Thoracic aorta (tissue), 2 donors: ENCODE measurements at places on chromosomes 7 and 10.

DNA sequence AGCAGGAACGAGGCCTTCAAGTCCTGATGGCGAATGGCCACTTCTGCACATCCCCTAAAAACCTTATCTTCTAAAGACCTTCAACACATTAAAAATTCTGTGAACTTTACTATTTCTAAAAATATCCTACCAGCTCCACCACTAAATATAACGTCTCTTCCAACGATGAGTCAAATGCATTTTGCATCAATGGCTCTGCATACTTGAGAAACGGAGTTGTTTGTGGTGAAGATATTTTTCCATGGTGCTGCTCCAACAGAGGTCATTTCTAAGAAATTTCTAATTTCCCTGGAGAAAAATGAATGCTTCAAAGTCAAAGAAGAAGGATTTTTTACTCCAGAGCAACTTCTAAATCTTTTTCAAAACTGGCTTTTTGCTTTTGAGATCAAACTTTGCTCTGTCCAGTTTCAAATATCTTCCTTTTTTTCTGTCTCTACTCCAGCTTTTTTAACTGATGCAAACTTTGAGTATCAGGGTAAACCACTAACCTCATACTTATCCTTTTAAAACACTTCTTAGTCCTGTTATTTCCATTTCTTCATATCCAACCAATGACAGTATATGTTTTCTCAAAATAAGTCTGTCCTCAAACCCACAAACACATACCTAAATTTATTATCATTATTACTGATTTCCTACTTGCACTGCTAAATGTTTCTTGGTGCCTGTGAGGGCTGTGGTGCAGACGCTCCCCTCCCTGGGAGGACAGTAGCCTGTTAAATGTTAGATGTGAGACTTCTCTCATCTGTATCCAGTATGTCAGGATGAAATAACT is 258.1 kb downstream of the KLF6 start:
- peaks cover 41% of the 10 kb centered on the region for H3K4me1 ChIP-seq
- no peaks in the 10 kb centered on the region for H3K27me3 ChIP-seq
- no peaks in the 10 kb centered on the region for H3K36me3 ChIP-seq
- H3K4me3 ChIP-seq = no peak overlapping the region

- H3K27ac ChIP-seq = no peak overlapping the region
- H3K36me3 ChIP-seq = no peaks in the 10 kb centered on the region
- H3K27me3 ChIP-seq = no peaks in the 10 kb centered on the region
- H3K4me1 ChIP-seq = no peaks in the 10 kb centered on the region
- H3K4me3 ChIP-seq = no peak overlapping the region
Observed at GRCh38 chr7:80851896-80852476, 66.9 kb downstream of the SEMA3C start.

- H3K4me1 ChIP-seq = no peaks in the 10 kb centered on the region
- H3K27me3 ChIP-seq = no peaks in the 10 kb centered on the region
- no peaks in the 10 kb centered on the region for H3K36me3 ChIP-seq
Observed at GRCh38 chr7:351256-351655, 61.3 kb downstream of the FOXL3 start.

GRCh38 chr7:98733036-98733435 is 116.0 kb downstream of the NPTX2 start:
- H3K4me3 ChIP-seq = no peak overlapping the region
- no peaks in the 10 kb centered on the region for H3K27me3 ChIP-seq
- H3K36me3 ChIP-seq = no peaks in the 10 kb centered on the region
- H3K4me1 ChIP-seq = no peaks in the 10 kb centered on the region
- no peak for DNase-seq

DNA sequence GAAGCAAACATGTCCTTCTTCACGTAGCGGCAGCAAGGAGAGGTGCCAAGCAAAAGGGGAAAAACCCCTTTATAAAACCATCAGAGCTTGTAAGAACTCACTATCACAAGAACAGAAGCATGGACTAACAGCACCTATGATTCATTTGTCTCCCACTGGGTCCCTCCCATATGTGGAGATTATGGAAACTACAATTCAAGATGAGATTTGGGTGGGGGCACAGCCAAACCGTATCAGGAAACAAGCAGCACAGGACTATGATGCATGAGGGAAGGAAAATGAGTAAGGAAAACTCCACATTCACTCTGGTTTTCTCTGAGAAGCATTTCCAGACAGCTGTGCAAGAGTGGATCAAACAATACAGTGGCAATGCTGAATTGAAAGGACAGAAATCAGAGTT is 81.6 kb downstream of the RSU1 start:
- no peaks in the 10 kb centered on the region for H3K4me1 ChIP-seq
- DNase-seq = no peak
- H3K36me3 ChIP-seq = peaks cover 6% of the 10 kb centered on the region
- H3K27me3 ChIP-seq = no peaks in the 10 kb centered on the region

GRCh38 chr10:109922358-109922975 is 844 bp downstream of the XPNPEP1 start:
- no peaks in the 10 kb centered on the region for H3K36me3 ChIP-seq
- no peak for DNase-seq
- peaks cover 10% of the 10 kb centered on the region for H3K4me1 ChIP-seq

DNA sequence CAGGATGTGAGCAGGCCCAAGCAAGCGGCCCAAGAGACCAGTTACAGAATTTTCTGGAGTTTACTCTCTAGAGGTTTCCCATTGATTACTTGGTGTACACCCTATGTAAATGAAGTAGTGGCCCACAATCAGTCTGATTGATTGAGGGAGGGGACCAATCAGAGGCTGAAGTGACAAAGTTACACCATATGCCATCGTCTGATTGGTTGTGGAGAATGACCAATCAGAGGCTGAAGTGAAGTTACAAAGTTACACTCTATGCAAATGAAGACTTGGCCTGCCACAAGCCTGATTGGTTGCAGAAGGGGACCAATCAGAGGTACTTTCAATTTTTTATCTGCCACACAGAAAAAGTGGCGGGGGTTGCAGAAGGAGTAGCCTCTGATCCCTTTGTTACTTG is 83.7 kb downstream of the KIF20B start:
- no peak overlapping the region for H3K4me3 ChIP-seq
- no peak for DNase-seq
- H3K27me3 ChIP-seq = no peaks in the 10 kb centered on the region
- H3K4me1 ChIP-seq = peaks cover 11% of the 10 kb centered on the region
- H3K27ac ChIP-seq = peak overlapping the region; percentile 37

- H3K4me3 ChIP-seq = no peak overlapping the region
- H3K36me3 ChIP-seq = no peaks in the 10 kb centered on the region
- no peaks in the 10 kb centered on the region for H3K27me3 ChIP-seq
Observed at GRCh38 chr7:20176578-20177242, 40.5 kb downstream of the MACC1 start.

DNA sequence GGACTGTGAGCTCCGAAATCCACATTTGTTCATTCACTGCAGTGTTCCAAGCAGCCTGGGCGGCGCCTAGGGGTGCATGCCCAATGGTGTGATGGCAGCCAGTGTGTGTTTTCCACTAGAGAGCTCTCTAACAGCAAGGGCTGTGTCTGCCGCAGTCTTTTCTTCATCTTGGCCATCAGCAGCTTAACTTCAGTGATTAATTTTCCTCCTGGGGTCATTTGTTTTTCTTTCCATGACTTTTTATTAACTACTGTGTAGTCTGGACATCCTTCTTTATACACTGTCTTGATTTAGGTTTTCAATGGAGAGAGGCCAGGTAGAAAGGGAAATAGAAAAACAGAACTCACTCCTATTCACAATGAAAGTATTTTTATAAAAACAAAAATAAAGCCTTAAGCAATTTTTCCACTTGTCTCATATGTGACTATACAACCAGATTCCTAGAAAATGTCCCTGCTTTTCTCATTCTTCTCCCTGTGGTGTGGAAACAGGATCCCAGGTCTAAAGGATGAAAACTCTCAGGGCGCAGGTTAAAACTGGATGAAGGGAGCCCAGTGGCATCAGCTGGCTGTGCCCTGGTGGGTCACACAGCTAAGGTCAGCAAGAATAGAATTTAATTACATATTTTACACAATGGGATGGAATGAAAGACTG is 176.8 kb downstream of the PKD1L1 start:
- H3K4me3 ChIP-seq = no peak overlapping the region
- H3K27me3 ChIP-seq = no peaks in the 10 kb centered on the region
- peak overlapping the region; percentile 72 for H3K27ac ChIP-seq
- peaks cover 17% of the 10 kb centered on the region for H3K4me1 ChIP-seq
- DNase-seq = peak; percentile 52

- peak overlapping the region; percentile 45 for H3K27ac ChIP-seq
- no peaks in the 10 kb centered on the region for H3K36me3 ChIP-seq
- H3K27me3 ChIP-seq = no peaks in the 10 kb centered on the region
- peaks cover 58% of the 10 kb centered on the region for H3K4me1 ChIP-seq
- no peak overlapping the region for H3K4me3 ChIP-seq
Observed at GRCh38 chr7:36045830-36046341, 107.2 kb upstream of the EEPD1 start.

DNA sequence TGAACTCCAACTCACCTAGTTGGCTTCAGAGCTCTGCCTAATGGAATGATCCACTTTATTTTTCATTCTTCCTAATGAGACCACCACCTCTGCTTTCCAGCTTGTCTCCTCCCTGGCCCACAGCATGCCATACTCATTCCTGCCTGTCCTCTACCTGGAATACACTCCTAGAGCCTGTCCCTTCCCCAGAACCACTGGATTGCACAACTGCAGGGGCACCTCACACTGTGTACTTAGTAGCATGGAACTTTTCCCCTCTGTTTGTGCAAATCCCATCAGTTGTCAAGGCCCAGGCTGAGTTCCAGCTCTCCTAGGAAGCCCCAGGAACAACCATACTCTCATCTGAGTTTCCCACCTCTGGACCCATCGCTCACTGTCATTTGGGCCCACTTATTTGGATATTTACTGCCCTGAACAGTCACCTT is 15.6 kb downstream of the ALDH18A1 start:
- H3K36me3 ChIP-seq = peaks cover 22% of the 10 kb centered on the region
- no peak overlapping the region for H3K4me3 ChIP-seq
- no peaks in the 10 kb centered on the region for H3K27me3 ChIP-seq
- no peak for DNase-seq
- H3K27ac ChIP-seq = no peak overlapping the region
- H3K4me1 ChIP-seq = no peaks in the 10 kb centered on the region

DNA sequence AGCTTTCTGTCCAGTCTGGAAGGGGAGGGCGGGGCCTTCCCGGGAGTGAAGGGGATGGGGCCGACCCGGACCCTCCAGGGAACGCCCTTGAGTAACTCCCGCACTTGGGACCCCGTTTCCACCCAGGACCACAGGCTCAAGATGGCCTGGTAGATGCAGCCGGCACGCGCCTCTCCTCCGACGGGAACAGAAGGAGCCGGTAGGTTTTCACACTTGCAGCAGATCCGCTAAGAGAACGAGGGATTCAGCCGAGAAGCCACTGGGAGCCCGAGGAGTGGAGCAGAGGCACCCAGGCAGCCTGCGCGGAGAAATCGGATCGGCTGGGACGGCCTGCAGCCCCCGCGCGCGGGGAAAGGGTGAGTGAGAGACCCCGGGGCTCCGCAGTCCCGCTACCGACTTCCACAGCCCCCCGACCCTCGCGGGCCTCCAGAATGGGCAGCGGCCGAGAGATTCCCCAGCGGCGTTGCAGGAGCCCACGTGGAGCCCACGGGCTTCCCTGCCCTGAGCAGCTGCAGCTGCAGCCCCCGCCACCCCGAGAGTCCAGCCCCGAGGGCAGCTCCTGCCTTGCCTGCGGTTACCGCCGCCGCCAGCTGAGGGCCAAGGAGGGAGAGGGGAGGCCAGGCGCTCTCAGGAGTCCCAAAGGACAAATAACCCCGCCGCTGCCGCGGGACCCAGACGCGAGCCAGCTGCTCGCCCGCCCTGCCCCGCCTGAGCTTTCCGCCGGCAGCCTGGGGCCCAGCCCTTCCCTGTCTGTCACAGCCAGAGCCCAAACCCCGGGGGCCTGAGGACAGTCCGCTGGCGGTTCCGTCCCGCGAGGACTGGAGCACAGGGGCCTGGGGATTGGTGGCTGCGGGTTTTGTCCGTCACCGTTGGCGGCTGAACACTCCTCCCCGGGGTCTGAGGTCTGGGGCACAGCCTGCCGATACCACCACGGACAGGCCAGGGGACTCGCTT is 21.8 kb downstream of the IFT22 start:
- no peaks in the 10 kb centered on the region for H3K36me3 ChIP-seq
- no peaks in the 10 kb centered on the region for H3K4me1 ChIP-seq
- H3K27me3 ChIP-seq = peaks cover 14% of the 10 kb centered on the region

- H3K36me3 ChIP-seq = no peaks in the 10 kb centered on the region
- H3K27me3 ChIP-seq = no peaks in the 10 kb centered on the region
- no peak overlapping the region for H3K4me3 ChIP-seq
- H3K4me1 ChIP-seq = no peaks in the 10 kb centered on the region
- no peak overlapping the region for H3K27ac ChIP-seq
- no peak for DNase-seq
Observed at GRCh38 chr7:121741896-121742295, 131.1 kb upstream of the PTPRZ1 start.

GRCh38 chr7:6158424-6159096 is 113.9 kb downstream of the CYTH3 start:
- no peak overlapping the region for H3K27ac ChIP-seq
- H3K4me3 ChIP-seq = no peak overlapping the region
- no peaks in the 10 kb centered on the region for H3K27me3 ChIP-seq
- H3K36me3 ChIP-seq = peaks cover 41% of the 10 kb centered on the region
- DNase-seq = no peak

DNA sequence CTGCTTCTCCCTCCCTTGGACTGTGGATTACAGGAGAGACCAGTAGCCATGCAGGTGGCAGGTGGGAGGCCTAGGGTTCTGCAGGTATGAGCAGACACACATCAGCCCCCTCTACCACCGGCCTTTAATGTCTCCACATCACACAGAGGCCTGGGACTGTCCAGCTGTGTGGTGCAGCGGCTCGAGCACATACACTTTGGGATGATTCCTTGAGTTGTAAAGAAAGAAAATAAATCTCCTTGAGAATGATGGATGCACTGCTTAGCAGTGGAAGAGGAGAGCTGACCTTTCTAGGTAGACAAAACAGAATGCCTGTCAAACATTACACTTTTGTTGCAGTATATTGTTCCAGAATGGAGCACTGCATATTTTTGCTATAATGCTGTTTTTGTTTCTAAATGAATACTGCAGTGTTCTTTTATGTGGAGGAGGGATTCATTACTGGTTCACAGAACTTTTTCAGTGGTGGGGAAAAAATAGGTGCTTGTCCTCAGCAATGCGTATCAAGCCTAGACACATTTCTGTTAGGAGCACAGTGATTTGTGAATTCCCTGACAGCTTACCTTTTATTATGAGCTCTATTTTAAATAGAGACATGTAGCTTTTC is 66.0 kb downstream of the PTPRE start:
- no peak for DNase-seq
- no peaks in the 10 kb centered on the region for H3K27me3 ChIP-seq
- peaks cover 15% of the 10 kb centered on the region for H3K4me1 ChIP-seq
- H3K4me3 ChIP-seq = no peak overlapping the region
- H3K36me3 ChIP-seq = no peaks in the 10 kb centered on the region
